ENCODE measurements at places on chromosomes 6 and 20. TPM values are rescaled to one million over a fixed set of nuclear protein-coding genes. Genes with fewer than 3 reads are reported as not detected.

KHDC1L gene
- not detected for total RNA-seq

CRIP3 gene
- total RNA-seq = not detected

TMEM170B gene
- total RNA-seq = 7.9 TPM

DNA sequence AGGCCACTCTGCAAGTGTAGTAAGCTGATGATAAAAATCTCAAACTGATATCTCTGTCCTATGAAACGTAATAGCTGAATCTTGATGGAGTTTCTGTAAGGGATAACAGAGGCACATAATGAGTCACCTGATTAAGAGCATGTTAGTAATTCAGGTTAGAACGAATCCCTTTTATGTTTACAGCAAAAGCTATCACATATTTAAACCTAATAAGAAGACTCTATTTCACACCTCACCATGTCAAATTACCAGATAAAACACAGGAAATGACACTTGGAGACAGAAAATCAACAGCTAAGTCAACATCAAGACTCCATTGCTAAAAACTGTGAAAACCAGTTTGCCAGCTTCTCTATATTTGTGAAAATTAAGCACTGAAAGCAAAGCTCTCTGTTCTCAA, 11.8 kb downstream of the CST7 start:
- no peaks in the 10 kb centered on the region for H3K4me1 ChIP-seq
- H3K36me3 ChIP-seq = no peaks in the 10 kb centered on the region
- no peak overlapping the region for H3K27ac ChIP-seq
- DNase-seq = no peak

- no peak overlapping the region for H3K27ac ChIP-seq
- H3K4me3 ChIP-seq = no peak overlapping the region
Observed at GRCh38 chr6:40308533-40309306, 278.4 kb downstream of the LRFN2 start.

FOXQ1 gene
- total RNA-seq = not detected

DNA sequence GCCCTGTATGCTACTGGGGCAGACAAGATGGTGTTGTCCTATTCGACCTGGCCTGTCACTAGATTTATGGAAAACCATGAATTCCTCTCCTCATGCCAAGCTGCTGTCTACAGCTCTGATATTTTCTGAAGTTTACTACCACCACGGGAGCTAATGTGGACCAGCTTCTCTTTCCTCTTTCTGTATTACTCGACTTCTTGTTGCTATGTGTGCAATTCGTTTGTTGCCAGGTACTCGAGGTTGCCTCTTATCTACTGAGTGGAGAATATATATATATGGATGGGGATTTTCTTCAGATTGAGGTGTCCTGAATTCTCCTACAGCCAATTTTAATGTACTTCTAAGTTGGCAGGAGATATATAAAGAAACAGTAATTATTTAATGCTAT, 34.7 kb downstream of the MAN1A1 start:
- H3K27me3 ChIP-seq = no peaks in the 10 kb centered on the region
- no peaks in the 10 kb centered on the region for H3K4me1 ChIP-seq
- DNase-seq = no peak
- H3K36me3 ChIP-seq = no peaks in the 10 kb centered on the region
- peak overlapping the region; percentile 24 for H3K27ac ChIP-seq

Measured in tibial nerve (tissue), 4 donors.